T-cell (primary cell): ENCODE measurements at places on chromosomes 4 and X.

GRCh38 chr4:76435528-76436319 lies 695 bp downstream of the SHROOM3 start:
- DNase-seq: no peak

DNA sequence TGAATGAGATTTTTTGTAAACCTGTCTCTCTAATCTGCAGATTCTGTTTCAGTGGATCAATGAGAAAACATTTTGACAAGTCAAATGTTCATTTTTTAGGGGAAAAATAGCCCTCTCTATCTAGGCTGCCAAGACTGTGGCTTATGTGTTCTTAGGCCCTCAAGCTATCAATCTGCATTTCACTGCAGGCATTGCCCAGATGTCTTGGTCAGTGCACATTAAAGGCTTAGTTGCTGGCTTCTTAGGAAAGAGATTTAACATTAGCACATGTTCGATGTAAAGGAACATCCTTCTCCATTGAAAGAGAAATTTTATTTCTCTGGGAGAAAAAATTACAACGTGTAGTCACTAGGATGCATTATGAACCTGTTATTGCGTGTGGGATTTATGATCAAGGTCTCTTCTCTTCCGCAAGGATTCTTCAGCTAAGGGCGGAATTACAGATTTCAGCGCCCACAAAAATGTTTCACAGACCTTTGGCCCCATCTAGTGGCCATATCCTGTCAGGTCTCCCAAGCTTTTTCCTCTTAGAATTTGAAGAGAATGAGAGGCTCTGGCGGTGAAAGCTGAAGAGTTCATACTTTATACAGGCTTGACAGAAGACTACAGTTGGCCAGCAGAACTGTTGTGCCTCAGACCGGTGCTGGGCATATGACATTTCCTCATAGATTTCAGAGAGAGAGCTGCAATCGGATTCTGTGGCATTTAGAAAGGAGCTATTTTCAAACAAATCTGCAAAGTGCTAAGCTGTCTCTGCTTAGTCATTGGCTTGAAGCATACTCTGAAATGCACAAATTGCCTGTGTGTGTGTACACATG lies 144.6 kb upstream of the NOCT start:
- peak; percentile 8 for DNase-seq

DNA sequence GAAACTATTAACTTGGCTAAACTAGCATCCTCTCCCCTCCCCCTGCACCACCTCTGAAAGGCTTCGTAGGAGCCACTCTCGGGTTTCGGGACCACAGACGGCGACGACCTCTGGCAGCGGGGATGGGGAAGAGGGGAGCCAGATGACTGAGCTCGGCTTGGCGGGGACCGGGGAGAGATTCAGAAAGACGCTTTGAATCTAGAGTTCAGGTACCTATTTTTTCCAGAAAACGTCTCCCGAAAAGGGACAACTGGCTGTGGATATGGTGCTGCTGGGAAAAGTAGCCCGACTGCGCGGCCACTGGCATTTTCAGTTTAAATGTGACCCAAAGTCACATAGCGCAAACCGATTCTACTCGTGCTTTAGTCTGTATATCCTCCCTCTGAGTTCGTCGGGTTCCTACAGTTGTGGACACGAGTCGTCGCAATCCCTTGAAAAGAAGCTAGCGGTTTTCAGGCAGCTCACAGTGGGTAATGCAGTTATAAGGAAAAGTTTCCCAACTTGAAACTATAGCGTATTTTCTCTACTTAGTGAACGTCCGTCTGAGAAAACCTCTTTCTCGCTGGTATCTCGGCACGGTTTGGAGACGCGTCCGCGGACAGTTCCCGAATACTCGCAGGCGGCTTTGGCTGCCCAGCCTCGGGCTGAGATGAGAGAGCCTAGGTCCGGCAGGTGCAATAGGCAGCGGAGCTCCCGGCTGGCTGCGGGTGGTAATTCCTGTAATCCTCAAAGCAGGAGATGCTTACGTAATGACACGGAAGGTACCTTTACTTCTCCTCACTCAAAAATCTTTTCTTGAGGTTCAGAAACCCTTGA lies 1.3 kb downstream of the PARM1 start:
- DNase-seq: no peak

DNA sequence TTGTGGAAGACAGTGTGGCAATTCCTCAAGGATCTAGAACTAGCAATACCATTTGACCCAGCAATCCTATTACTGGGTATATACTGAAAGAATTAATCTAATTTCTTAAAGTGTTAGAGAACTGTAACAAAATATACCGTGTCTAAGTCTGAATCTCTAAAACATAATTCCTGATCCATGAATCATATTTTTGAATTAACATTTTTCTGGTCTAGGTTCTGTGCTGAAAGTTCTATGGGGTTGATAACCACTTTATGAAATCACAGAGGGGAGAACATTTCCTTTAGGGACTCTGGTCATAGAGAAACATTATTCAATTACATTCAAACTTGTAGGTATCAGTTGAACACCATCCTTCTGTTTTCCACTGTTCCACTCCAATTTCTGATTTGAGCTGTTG lies 91.9 kb upstream of the ETNPPL start:
- DNase-seq: no peak

GRCh38 chr4:112109360-112110058 lies 35.7 kb upstream of the FAM241A start:
- no peak for DNase-seq

GRCh38 chrX:154809939-154810665 lies 4.8 kb upstream of the MPP1 start:
- no peak for DNase-seq

DNA sequence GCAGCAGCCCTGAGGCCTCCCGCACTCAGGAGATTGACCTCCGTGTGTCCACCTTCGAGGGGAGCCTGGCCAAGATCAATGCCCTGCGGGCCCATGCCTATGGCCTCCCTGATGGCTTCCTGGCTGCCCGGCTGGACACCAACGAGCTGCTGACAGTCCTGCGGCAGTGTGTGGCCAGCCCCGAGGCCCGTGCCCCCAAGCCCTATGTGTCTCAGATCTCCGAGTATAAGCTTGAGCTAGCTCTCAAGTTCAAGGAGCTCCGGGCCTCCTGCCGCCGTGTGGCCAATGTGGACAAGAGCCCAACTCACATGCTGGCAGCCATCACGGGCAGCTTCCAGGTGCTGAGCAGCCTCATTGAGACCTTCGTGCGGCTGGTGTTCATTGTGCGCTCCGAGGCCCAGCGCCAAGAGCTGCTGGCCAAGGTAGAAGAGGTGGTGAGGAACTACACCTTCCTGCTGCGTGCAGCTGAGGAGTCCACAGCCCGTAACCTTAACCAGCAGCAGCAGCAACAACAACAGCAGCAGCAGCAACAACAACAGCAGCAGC lies 25.5 kb upstream of the PRPS1 start:
- no peak for DNase-seq

DNA sequence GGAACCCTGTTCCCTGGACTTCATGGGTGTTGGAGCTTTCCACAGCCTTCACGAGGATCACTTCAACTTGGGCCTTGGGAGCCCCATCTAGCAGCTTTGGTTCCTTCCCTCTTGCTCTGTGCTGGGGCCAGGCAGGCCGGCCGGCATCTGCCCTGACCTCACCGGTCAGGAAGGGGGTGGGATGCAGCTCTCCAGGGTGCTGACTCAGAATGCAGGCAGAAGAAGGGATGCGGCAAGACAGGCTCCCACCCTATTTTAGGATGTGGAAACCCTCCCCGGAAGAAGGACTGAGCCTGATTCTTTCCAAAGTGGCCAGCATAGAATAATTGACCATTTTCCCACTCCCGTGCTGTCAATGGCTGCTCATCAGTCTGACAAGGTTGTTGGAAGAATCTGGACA lies 47.1 kb downstream of the FHDC1 start:
- DNase-seq: no peak

GRCh38 chr4:186137196-186137794 lies 32.8 kb downstream of the FAM149A start:
- DNase-seq: no peak

DNA sequence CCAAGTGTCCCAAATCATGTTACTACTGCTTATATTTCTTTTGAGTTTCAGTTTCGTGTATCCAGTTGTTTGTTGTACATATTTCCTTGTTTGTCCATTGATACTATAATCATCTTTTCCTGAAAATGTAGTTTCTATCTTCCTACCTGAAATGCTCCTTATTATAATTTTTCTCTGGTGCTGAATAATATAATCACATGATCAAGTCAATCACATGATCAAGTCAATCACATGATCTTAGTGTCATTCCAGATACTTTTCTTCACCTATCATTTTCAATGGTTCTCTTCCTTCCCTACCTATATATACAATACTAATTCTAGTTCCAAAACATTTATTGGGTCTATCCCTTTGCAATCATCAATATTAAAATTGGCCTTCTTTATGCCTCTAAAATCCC lies 2058.8 kb downstream of the PCDH7 start:
- no peak for DNase-seq

GRCh38 chr4:138688408-138689085 lies 327.0 kb upstream of the NOCT start:
- no peak for DNase-seq

DNA sequence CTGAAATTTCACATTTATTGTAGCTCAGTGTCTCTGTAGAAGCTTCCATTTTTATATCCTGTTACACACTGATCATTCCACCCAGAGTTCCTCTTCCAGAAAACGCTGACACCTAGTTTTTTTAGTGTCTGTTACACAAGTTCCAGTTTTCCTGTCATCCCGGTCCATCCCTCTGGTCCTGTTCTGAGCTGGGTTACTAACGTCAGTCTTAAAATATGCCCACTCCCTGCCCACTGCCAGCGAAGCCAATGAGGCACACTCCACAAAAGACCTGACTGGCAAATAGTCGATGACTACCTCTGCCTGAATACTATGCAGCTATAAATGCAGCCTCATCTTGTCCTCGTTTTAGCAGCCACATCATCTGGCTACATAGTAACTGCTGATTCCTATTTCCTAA lies 30.9 kb upstream of the DDX3X start:
- no peak for DNase-seq

DNA sequence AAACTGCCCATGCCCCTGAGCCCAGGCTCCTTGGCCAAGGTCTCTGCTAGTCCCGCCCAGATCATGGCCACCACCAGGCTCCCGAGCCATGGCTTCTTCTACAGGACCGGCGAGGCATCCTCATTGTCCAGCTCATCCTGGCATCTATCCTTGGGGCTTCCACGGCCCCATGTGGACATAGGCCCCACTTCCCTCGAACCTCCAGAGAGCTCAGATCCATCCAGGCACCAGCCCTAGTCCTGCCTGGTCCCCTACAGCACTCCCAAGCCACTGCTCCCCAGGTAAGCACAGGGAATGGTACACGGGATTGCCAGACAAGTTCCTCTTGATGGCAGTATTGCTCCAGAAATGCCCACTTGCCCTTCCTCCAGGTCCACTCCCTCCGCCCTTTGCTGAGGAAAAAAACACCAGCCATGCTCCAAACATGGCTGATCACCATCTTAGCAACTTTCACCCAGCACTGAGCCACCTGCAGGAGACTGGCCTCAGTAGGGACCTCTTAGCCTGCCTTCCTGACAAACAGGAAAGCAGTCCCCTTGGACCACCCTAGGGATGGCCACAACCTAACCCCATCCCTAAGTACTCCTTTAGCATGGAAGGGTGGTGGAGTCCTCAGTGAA lies 272.1 kb upstream of the AGTR2 start:
- no peak for DNase-seq

GRCh38 chrX:121407627-121408026 lies 360.2 kb downstream of the GLUD2 start:
- no peak for DNase-seq

GRCh38 chrX:118530219-118530911 lies 34.8 kb downstream of the DOCK11 start:
- peak; percentile 28 for DNase-seq

GRCh38 chr4:8461086-8461485 lies 20.5 kb downstream of the TRMT44 start:
- DNase-seq: no peak

GRCh38 chrX:46727441-46727840 lies 31.5 kb downstream of the SLC9A7 start:
- DNase-seq: no peak

- no peak for DNase-seq
These were observed 161.6 kb upstream of the FAT1 start for GRCh38 chr4:186885289-186885688.
